CD4-positive, alpha-beta T cell treated with Interleukin-15 for 4 hours (primary cell): ENCODE measurements at places on chromosomes 16 and 17.

- peak; percentile 51 for DNase-seq
Observed at GRCh38 chr16:75288596-75289120, 37.2 kb upstream of the BCAR1 start.

- no peak for DNase-seq
Observed at GRCh38 chr17:43584666-43585102, 38.5 kb upstream of the ETV4 start.

DNA sequence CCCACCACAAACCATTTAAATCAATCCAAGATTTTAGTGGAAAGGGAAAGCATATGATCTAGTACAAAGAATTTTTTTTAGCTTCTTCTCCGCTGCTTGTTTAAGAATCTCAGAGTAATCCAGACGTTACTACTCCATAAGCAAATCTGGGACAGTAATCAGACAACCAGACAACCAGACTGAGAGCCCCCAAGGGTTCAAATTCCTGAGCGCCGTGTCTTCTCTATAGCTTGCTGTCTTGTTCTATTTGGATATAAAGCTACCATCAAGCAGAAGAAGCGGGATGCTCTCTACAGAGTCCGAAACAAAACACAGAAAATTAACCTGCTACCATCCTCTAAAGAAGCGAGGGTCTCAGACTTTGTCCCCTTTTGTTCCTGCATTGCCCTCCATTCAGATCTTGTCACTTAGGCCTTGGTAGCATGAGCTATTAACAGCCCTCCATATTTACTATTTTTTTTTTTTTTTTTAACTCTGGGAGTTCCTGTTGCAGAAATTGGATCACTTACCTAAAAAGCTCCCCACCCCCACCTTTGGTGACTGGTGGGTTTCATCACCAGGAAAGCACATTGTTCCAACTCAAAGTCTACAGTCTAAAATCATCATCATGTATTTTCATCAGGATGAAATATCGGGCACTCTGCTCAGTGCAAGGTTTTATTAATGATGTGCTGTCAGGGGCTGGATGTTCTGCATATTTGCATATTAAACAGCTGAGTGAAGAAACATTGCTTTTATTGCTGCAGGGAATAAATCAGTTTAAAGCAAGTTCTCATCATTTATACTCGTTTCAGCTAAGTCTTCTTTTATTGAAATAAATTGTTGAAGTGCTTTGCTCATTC, 576.7 kb downstream of the WWOX start:
- DNase-seq: no peak

DNA sequence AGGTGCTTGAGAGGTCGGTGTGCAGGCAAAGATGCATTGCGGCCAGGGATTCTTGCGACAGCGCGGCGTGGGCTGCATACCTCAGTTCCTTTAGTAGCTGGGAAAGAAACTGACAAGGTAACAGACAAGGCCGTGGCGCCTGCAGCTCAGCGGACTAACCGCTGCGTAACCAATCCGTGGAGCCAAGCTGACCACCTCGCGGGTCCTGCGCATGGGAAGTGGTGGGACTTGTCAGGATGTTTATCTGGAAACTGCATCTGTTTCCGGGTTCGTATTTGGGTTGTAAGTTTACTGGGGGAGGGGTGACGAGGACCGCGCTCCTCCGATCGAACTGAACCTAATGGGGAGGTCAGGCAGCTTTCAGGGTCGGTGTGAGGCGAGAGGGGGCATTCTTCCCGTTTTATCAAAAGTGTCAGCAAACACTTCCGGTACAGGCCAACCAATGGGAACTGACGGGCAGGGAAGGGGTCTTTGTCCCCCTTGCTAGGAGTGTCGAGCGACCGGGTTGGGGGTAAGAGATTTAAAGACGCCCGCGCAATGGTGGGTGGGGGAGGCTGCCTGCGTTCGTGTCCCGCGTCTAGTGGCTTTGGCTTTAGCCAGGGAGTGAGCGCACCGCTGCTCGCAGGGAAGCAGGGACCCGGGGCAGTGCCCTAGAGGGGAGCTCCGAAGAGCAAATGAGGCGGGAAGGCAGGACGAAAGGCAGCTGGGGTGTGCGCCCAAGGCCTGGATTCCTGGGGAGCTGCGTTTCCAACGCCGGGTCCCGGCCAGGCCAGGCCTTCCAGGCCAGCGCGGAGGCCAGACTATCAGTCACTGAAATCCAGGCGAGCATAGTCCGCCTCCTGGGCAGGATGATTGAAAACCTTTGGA, 7.0 kb downstream of the IRX6 start:
- no peak for DNase-seq

DNA sequence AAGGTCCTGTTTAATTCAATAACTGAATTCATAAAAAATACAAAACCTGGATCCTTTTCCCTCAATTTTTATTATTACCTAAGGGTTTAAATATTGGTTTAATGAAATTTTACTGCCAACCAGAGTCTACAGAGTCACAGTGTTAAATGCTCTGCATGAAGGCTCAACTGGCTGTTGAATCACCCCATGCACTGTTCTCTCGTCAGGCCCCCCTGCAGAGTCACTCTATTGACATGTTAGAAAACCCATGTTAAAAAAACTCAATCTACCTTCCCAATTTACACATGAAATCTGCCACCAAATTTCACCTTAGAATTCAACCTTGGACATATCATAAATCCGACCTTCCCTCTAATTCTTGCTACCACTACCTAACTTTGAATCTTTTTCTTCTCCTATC, 43.3 kb upstream of the ULK2 start:
- DNase-seq: no peak
